Stimulated activated CD4-positive, alpha-beta T cell treated with anti-CD3 and anti-CD28 coated beads, TNF-alpha, amount 100 ng/mL, for 48 hours (primary cell): ENCODE measurements at places on chromosomes 4 and X.

- peak; percentile 60 for DNase-seq
Measured at GRCh38 chr4:17336524-17336961, 175.3 kb downstream of the QDPR start.

- DNase-seq, result no peak
Measured at GRCh38 chrX:17591741-17592110, 145.6 kb upstream of the SCML1 start.

GRCh38 chr4:173998471-173999144 is 284.9 kb downstream of the FBXO8 start:
- DNase-seq, result no peak

DNA sequence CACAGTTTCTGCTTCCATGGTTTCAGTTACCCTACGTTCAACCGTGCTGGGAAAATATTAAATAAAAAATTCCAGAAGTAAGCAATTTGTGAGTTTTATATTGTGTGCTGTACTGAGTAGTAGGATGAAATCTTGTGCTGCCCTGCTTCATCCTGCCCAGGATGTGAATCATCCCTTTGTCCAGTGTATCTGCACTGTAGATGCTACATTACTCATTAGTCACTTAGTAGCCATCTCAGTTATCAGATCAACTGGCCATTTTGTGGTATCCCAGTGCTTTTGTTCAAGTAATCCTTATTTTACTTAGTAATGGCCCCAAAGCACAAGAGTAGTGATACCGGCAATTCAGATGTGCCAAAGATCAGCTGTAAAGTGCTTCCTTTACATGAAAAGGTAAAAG is 97.9 kb downstream of the COX18 start:
- DNase-seq, result no peak

DNA sequence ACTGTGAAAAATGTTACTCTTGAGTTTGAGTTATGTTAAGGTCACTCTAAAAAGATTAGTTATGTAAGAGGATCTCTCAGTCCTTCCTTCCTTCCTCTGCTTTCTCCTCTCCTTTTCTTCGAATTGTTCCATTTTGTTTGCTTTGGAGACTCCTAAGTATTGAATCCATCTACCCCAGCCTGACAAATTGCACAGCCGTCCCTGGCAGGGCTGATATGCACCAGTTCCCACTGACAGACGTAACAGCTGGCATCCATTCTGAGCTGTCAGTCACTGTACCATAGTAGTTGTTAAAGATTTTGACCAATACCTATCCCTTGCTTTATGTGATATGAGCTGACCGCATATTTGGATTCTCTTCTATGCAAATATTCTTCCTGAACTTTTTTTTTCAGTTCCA is 210.7 kb upstream of the IGFBP7 start:
- DNase-seq, result no peak

- DNase-seq, result no peak
Measured at GRCh38 chrX:150438165-150438564, 75.0 kb downstream of the MAMLD1 start.

DNA sequence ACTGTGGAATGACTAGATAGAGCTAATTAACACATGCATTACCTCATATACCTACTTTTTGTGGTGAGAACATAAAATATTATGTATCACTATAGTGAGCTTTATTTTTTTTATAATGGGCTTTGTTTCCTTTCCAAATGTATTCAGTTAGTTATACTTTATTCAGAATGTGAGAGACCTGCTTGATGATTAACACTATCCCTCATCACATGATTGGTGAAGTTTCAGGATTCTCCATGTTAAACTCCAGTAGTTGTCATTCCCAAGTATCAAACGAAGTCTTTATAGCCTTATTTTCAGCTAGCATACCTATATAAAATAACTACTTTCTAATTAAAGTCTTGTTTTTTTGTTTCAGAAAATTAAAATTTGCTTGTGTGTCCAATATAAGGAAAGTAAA is 8.8 kb downstream of the ZXDA start:
- no peak for DNase-seq

- no peak for DNase-seq
Measured at GRCh38 chrX:84487365-84488353, 14.6 kb downstream of the HDX start.
